HTR-8/SVneo (cell line): ENCODE measurements at places on chromosomes 2 and 18.

- no peak for DNase-seq
Observed at GRCh38 chr18:58021504-58021903, 22.5 kb upstream of the NEDD4L start.

- DNase-seq = no peak
Observed at GRCh38 chr2:85917887-85918795, 29.4 kb upstream of the ST3GAL5 start.

- DNase-seq = no peak
Observed at GRCh38 chr2:86016581-86016980, 89.1 kb downstream of the POLR1A start.

DNA sequence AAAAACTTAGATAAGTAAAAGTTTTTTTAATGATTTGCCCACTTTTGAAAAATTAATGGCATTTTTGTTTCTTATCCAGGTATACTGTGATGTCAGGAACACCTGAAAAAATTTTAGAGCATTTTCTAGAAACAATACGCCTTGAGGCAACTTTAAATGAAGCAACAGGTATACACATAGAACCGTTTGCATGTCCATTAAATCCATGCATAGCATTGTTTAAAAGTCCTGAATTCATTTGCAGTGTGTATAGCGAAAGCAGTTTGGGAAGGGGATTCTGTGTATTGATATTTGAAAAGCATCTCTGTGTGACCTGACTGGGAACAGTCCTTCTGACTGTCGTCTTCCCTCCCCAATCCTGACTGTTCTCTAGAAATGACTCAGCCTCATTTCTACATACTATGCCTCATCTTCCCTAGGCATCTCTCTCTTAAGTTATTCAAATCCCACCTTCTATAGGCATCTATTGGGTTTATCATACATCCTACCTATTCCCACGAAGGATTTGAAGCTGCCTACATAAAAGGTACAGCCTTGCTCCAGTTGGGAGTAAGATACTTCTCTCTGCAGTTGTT is 79.2 kb upstream of the MAP3K20 start:
- DNase-seq = no peak

- DNase-seq = no peak
Observed at GRCh38 chr2:43026426-43027096, 199.8 kb downstream of the ZFP36L2 start.

- no peak for DNase-seq
Observed at GRCh38 chr2:127052771-127053691, 53.9 kb downstream of the BIN1 start.

DNA sequence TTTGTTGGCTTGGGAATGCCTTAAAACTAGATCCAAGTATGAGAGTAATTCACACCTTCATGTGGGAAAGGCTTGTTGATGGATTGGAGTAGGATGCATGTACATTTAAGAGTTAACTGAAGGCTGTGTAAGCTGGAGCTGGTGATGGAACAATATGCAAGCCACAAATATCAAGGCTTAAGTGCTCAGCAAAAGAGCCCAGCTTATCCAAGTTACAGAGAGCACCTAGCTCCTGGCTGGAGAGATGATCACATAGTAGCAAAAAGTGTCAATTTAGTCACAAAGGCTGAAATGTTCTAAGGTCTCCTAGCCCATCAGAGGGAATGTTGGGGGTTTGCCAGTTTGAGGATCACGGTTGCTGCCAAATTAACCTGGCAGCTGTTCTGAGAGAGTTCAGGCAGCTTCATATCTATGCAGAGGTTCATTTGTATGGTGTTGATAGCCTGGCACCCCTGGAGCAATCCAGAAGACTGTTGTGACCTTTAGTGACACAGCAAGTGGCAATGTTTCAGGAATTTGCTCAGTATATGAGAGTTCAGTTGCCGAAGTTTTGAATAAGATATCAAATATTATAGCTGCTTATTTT is 228.2 kb downstream of the DOK6 start:
- no peak for DNase-seq

- no peak for DNase-seq
Observed at GRCh38 chr2:151849413-151850010, 21.3 kb upstream of the ARL5A start.
